Stromal cell of bone marrow (primary cell): ENCODE measurements at places on chromosomes 3 and 15.

GRCh38 chr3:126058666-126059065 is 25.3 kb downstream of the SLC41A3 start:
- no peak for DNase-seq

DNA sequence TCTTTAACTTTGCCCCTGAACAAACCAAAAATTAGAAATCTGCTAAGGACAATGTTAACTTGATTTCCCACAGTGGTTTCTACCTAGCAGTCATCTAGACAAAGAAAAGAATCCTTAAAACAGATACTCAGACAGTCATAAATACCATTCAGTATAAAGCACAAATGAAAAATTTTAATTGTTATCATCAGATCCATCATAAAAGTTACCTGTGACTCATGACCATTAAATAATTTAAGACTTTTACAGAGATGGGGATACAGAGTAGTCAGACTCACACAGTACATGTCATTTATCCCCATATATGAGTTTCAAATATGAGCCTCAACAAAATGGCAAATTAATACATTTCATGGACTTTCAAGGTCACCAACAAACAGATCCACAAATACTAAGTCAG is 116.8 kb downstream of the HERC1 start:
- DNase-seq: no peak

- DNase-seq: peak; percentile 13
These were observed 283.9 kb downstream of the RORA start for GRCh38 chr15:60945196-60945595.

- DNase-seq: no peak
These were observed 80.8 kb upstream of the FHIT start for GRCh38 chr3:61331929-61332552.

DNA sequence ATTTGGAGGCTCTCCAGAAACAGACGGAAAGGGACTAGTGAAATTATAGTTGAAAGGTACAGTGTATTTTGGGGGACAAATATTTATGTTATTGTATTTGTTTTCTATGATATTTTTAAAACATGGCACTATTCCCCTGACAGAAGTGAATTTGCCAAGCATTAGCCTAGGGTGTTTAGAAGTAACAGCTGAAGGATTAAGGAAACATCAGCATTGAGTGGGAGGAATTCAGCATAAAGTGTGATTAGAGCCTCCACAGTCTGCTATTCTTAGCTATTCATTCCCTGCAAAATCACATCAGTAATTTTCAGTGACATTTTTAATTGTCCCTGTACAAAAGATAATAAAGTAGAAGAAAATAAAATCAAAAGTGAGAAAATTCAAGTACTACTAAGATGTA is 231.4 kb downstream of the ROBO2 start:
- no peak for DNase-seq

DNA sequence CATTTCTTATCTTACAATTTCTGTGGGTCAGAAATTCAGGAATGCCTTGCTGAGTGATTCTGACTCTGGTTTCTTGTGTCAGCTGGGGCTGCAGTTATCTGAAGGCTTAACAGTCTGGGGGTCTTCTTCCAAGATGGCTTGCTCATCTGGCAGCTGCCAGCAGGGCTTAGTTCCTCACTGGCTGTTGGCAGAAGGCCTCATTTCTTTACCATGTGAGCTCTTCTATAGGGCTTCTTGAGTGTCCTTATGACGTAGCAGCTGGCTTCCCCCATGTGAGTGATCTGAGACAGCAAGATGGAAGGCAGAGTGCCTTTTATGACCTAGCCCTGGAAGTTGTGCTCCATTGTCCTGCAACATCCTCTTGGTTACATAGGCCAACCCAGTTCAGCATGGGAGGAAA is 82.0 kb upstream of the PDZRN3 start:
- no peak for DNase-seq
